RWPE1 (cell line): ENCODE measurements at places on chromosomes 6 and 20.

- no peak for DNase-seq
Observed at GRCh38 chr20:48826883-48827771, 672 bp downstream of the PREX1 start.

GRCh38 chr6:16623731-16624130 lies 137.5 kb downstream of the ATXN1 start:
- no peak for DNase-seq

DNA sequence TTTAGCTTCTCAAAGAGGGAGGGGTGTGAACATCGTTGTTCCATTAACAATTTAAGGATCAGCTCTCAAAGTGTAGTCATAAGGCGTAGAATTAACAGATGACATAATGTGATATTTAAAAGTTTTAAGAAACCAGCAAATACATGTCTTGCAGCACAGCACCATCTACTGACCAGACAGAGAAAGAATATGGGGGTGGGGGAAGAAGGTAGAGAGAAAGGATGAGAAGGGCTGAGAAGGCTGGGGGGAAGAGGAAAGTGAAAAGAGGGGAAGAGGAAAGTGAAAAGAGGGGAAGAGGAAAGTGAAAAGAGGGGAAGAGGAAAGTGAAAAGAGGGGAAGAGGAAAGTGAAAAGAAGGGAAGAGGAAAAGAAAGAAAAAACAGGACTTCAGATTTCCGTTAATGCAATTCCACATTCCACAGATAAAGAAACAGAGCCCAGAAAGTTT lies 80.9 kb downstream of the HAO1 start:
- peak; percentile 64 for DNase-seq

GRCh38 chr20:34571753-34572152 lies 13.2 kb downstream of the MAP1LC3A start:
- no peak for DNase-seq

DNA sequence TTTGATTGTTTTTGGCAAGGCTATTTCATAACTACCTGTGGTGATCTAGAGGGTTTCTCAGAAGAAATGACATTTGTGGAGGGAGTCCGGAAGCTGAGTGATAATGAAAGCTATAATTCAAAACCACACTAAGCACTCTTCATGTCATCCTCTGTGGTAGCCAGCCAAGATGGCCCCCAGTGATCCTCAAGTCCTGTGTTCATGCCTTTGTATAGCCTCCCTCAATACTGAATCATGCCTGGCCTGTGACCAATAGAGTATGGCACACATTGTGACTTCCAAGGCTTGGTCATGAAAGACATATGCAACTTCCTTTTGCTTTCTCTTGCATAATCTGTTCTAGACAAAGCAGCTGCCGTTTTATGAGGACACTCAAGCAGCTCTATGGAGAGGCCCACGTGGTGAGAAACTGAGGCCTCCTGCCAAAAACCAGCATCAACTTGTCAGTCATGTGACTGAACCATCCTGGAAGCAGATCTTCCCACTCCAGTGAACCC lies 12.8 kb upstream of the DNAAF9 start:
- DNase-seq: peak; percentile 45

- no peak for DNase-seq
Observed at GRCh38 chr6:151616091-151616513, 122.3 kb downstream of the CCDC170 start.

GRCh38 chr20:39295301-39295700 lies 333.2 kb downstream of the DHX35 start:
- no peak for DNase-seq
